ENCODE measurements at places on chromosomes 7 and 10.

DNA sequence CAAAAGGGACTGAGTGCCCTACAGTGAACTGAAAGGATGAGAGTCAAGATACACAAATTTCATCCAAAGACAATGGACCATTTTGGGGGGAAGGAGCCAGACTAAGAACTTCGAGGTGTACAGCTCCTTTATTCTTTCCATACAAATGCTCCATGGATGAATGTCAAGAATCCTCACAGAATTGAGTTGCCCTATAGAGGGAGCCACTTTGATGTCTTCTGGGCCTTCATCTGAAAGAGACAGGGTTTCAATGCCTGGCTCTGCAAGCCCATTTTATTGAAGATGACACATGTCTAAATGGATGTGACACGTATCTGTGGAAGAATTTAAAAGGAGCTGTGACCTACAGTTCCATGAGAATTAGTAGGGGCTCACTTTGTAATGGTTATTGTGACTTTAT lies 32.0 kb upstream of the NRG3 start:
- no peak for DNase-seq

- DNase-seq: no peak
These were observed 197.0 kb downstream of the PLXNA4 start for GRCh38 chr7:132379292-132379691.

DNA sequence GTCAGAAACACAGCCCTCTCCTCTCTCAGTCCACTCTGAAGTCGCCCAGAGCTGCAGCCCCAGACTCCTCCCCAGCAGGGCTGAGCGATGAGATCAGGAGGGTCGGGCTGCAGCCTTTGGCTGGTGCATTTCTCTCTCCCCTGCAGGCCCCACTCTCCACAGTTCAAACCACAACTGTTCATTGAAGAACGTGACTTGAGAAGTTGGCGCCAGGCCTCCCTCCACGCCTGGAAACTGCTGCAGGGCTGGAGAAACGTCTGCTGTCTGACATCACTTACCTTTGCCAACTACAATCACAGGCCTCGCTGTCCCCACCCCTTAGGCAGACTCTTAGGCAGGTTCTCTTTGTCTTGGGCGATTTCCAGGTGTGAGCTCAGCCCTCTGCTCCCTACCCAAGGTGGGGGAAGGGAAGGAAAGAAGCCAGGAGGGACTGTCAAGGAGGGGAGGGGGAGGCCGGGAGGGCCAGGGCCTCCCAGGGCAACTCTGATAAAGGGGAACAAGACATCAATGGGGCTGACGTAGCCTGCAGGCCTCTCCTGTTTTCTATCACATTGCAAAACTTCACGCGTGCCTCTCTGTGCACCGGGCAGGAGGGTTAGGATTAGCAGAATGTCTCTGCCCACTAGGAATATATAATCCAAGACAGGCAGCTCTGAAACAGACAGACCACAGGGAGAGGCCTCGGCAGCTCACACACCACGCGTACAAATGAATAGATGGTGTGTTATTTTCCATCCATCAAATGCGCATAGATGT lies 32.7 kb downstream of the CALML5 start:
- peak; percentile 70 for DNase-seq

DNA sequence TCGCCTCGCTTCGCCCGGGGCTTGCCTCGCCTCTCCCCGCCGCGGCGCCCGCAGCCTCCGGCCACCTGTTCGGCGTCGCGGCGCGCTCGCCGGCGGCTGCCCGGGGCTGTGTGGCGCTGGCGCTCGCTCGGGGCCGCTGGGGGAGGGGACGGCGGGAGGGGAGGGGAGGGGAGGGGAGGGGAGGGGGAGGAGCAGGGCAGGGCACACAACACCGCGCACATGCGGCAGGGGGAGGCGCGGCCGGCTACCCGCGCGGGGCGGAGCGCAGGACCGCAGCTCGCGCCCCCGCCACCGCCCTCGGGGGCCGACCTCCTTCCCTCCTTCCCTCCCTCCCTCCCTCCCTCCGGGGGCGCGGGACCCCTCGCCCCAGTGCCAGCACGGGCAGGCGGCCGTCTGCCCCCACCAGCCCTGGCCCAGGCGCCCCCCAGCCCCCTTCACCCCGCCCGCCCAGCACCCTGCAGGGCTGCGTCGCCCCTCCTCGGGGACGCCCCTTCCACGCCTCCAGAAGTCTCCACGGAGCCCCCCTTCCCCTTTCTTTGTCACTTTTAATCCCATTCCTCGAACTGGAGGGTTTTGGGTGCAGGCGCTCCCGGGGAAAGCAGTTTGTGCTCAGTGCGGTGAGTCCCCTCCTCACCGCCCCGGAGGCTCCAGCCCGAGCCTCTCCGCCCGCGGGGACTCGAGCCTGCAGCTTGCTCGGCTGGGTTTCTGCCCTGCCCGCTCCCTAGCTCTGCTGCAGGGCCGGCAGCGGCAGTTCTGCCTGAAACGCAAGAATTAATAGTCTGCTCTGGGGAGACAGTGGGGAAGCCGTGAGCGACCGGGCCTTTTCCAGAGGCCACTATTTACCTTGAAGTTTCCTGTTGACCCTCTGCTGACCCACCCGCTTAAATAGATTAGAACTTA lies at the start of gene PARD3:
TSS of gene PARD3 (minus strand) at position 112 of the 900 bp plus-strand sequence. CDS start 301 bp downstream, outside the sequence.
- DNase-seq: peak; percentile 30

- DNase-seq: no peak
These were observed 2.1 kb upstream of the TMEM72 start for GRCh38 chr10:44908936-44909630.

- peak; percentile 54 for DNase-seq
These were observed at the start of gene PCGF6 for GRCh38 chr10:103350517-103351260. Gene PCGF6 (minus strand): TSS chr10:103351140. CDS start chr10:103351066, 74 bp downstream.

DNA sequence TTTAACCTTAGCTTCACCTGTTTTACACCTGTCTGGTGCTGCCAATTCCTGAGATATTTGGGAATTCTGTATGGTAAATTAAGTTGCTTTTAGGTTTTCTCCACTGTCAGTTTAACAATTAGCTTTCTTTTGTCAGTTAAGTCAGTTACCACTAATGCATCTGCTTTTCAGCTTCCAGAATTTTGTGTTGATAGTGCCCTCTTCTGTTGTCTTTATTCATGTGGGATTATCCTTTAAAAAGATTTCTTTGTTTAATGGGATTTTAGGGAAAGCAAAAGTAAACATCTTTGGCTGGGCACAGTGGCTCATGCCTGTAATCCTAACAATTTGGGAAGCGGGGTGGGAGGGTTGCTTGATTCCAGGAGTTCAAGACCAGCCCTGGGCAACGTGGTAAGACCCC lies 8.1 kb downstream of the TFAM start:
- no peak for DNase-seq

DNA sequence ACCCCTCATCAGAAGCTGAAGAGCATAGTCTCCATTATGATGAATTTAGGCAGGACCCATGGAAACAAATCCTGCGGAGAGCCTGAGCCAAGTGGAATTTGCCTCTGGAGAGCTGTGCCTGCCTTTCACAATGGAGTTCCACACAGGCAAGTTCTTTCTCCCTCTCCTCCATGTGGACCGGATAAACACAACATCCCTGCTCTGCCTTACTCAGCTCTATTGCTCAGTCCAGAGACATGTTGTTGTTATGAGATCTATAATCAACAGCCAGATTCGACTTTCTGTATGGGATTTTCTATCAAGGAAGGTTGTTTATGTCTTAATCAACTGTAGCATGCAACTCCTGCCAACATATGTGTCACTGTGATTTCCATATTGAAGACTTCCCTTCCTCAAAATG lies 59.5 kb upstream of the ELMO1 start:
- DNase-seq: no peak

GRCh38 chr7:67771846-67772605 lies 775.4 kb downstream of the TYW1 start:
- no peak for DNase-seq

- DNase-seq: peak; percentile 82
These were observed 140.8 kb downstream of the ADAM12 start for GRCh38 chr10:126247446-126247975.

DNA sequence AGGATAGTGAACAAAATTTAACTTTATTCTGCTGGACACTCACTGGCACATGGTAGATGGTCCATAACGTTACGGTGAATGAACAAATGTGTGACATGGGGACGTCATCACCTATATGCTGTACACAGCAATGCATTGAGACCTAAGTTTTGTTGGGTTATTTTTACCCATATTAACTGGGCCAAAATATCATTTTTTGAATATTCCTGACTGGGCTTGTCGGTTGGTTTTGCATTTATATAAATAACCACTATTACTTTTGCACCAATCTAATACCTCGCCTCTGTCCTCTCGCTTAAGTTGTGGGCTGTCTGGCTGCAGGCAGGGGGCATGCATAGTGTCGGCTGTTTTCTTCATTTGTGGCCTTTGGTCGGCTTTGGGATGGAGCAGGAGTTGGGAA lies 161.7 kb downstream of the USP6NL start:
- DNase-seq: no peak

DNA sequence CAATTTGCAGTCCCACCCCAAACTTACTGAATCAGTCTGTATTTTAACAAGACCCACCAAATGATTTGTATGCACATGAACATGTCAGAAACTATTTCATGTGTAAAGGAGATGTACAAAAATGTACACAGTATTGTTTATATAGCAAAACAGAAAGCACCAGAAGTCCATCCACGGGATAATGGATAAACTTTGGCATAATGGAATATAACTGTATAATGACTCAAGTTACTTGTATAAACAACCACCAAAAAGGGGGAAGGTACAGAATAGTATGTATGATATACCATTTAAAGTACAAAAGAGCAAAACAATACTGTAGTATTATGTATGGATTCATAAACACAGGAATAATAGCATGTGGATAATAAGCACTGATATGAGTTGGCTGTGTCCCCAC lies 22.4 kb downstream of the NUP42 start:
- DNase-seq: no peak
